NCI-H187 treated with DMSO at 0.1 percent for 48 hours (cell line): ENCODE measurements at places on chromosomes 13 and 19.

GRCh38 chr19:34484328-34484727 lies 2.8 kb downstream of the WTIP start:
- DNase-seq: no peak

DNA sequence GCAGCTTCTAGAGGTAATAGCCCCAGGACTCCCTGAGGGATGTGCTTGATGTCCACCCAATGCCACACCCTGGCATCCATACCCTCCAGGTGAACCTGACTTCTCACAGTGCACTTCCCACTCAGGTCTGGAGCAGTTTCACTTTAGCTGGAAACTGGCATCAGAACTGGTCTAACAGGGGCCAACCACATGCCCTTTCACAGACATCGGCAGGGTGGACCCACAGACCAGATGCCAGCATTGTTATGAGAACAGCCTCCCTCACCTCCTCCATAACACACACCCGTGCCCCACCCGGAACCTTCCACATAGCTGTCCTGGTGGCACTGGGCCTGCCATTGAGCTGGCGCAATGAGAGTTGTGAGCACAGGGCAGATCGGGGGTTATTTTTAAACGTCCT lies 77.4 kb upstream of the GPR12 start:
- DNase-seq: no peak

GRCh38 chr13:91126806-91127205 lies 220.7 kb upstream of the MIR17HG start:
- DNase-seq: no peak

DNA sequence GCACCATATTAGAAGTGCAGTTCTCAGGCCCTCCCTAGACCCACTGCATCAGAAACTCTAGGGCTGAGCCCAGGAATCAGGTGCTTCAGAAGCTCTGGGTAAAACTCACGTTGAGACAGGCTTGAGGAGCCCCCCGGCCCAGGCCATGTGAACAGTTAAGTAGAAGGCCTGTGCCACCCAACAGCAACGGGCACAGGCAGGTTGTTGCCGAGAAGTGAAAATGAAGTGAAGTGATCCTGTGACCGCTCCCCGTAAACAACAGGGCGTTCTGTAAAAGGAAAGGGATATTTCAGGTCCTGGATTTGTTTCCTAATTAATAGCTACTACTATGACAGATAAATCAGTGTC lies 128.8 kb downstream of the ATP11A start:
- DNase-seq: no peak

GRCh38 chr19:2333807-2334211 lies 5.3 kb downstream of the SPPL2B start:
- DNase-seq: no peak

- no peak for DNase-seq
Observed at GRCh38 chr13:23754506-23754905, 134.7 kb downstream of the MIPEP start.

GRCh38 chr13:46665633-46666482 lies 112.9 kb downstream of the LRCH1 start:
- no peak for DNase-seq

- DNase-seq: no peak
Observed at GRCh38 chr19:2989236-2989946, 12.0 kb downstream of the TLE6 start.

GRCh38 chr13:93900731-93901130 lies 578.8 kb downstream of the DCT start:
- no peak for DNase-seq

DNA sequence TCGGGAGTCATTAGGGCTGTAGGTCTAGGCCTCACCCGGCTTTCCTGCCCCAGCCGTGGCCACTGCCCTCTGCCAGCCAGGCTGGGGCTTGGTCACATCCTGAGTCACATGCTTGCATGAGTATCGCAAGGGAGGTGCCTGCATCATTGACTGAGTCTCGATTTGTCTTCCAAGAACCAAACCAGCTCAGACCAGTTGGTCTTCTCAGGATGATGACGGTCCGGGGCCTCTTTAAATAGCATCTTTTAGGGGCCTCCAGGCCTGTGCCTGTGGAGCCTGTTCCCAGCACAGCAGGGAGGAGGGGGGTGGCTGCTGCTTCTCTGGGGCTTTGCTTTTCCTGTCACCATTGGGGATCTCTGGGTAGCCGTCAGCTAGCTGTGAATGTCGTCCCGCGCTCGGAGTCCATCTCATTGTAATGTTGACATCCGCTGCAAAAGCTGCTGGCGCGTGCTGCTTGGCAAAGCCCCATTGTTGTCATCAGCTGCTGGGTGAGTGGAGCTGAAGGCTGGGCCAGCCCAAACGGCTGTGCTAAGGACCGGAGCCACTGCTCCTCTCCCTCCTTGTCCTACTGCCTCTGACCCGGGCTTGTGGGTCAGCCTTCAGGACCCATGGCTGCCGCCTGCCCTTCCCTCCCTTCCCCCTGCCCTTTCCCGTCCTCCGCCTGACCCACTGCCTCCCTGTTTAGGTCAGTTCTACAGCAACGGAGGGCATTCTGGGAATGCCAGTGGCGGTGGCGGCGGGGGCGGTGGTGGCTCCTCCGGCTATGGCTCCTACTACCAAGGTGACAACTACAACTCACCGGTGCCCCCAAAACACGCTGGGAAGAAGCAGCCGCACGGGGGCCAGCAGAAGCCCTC lies 14.3 kb upstream of the QTRT1 start:
- DNase-seq: no peak

GRCh38 chr13:25806264-25806974 lies 245.4 kb downstream of the SHISA2 start:
- no peak for DNase-seq

DNA sequence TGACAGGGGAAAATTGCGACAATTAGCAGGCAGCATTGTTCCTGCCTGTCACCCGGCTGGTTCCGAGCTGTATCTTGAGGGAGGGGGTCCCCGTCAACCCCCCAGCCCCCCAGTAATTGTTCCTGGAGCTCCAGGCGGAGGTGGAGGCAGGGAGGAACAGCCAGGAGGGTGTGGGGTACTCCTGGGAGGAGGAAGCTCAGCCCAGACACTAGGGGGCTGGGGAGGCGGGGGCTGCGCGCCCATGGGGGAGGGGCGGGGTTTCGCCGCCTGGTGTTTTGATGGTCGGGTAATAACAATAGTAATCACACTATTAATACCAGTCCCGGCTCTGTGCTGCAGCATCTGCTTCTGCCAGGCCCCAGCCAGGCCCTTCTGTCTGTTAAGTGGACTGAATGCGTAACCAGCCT lies 8.6 kb downstream of the NPAS1 start:
- no peak for DNase-seq

GRCh38 chr19:53015730-53016129 lies 2.0 kb downstream of the ERVV-1 start:
- DNase-seq: no peak

GRCh38 chr13:40992678-40993518 lies 26.2 kb downstream of the ELF1 start:
- no peak for DNase-seq

DNA sequence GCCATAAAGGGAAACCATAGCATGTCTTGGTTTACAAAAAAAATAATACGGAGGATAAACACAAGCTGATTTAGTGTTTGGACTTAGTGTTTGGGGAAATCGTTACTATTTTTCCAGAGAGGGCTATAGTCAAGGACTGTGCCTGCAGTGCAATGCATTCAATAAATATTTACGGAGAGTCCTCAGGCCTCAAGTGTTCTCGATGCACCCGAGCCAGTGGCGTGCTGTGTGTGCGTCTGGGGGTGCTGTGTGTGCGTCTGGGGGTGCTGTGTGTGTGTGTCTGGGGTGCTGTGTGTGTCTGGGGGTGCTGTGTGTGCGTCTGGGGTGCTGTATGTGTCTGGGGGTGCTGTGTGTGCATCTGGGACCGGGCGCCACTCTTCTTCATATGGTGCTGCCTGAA lies 71.7 kb upstream of the GTF3A start:
- DNase-seq: no peak

DNA sequence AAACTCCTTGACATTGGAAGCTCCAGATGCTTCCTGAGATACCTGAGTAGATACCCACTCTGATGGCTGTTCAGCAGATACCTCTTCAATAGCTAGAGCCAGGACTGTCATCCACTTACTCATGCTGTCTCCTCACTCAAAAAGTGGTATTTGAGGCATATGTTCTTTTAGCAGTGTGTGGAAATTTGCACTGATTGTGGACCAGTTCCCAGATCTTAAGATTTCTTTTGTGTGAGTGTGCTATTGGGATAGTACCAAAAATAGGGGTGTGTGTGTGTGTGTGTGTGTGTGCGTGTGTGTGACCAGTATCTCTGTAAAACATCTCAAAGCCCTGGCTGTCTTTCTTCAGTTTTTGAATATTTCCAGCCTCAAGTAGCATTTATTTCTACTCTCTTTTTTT lies 108.3 kb downstream of the SLITRK5 start:
- DNase-seq: no peak

DNA sequence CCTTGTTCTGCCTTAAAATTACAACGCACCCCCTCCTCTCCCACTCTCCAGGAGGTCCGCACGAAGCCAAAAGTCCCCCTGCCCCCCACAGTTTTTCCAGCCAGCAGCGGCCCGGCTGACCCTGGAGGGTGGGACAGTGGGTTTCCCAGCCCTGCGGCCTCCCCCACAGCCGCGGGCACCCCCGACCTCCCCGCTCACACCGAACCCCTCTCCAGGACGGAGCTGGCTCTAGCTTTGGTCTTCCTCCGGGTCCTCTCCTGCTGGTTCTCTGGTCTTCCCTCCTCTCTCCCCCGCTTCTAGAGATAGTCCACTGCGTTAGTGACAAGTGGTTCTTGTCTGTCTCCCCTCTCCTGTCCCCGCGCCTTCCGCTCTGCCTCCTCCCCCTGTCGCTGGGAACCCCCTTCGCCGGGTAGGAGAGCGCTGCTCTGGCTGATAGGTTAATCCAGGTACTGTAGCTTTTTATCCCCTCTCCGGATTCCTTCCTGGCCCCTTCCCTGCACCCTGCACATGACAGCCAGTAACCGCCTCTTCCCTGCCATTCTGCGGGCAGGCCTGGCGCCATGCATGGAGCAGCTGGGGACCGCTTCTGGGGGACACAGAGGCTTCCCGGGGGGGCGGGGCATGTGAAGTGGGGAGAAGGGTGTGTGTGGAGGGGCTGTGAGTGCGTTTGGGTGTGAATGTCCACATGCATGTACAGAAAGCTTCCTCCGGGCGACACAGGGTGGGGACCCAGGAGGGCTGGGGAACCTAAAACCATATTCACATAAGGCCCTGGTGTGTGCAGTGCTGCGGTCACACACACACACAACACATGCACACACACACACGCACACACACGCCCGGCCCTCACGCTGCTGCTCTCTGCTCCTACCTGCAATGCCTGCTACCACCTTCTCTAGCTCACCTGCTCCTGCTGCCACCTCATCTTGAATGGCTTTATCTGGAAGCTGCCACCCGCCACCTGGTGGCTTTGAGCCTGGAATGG lies 17.2 kb downstream of the PRR36 start:
- DNase-seq: no peak

GRCh38 chr19:5138606-5139582 lies 170.0 kb downstream of the KDM4B start:
- no peak for DNase-seq

- no peak for DNase-seq
Observed at GRCh38 chr13:114128624-114129522, 3.5 kb downstream of the RASA3 start.

- DNase-seq: no peak
Observed at GRCh38 chr13:111659219-111659775, 338.9 kb downstream of the TEX29 start.

- DNase-seq: no peak
Observed at GRCh38 chr13:98918771-98919170, 59.1 kb downstream of the DOCK9 start.

- no peak for DNase-seq
Observed at GRCh38 chr13:97477844-97478243, 43.9 kb downstream of the RAP2A start.

DNA sequence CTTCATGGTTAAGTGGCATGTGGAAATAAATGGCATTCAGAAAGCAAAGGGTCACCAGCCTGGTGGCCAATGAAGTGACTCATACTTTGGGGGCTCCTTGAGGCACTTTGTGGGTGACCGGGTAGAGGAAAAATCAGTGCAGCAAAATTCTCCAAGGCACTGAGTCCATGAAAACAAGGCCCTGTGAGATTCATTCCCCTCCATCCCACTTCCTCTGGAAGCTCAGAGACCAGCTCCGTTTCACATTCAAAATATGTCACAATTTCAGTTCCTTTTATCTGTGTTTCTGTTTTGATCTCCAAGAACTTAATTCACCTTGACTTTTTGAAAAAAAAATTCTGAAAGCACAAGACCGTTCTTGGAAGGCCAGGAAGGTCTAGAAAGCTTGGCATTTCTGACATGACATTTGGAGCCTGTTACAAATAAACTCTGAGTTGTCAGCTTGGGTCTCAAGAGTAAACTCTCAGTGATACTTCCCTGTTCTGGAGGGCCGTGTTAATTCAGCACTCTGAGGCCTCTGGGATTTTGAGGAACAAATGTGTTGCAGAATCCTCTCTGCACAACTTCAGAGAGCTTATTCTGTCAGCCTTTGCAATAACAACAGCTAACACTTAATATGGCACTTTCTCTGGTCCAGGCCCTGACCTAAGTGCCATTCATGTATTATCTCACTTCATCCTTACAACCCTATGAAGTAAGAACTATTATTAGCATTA lies 6.8 kb downstream of the CYSLTR2 start:
- no peak for DNase-seq

DNA sequence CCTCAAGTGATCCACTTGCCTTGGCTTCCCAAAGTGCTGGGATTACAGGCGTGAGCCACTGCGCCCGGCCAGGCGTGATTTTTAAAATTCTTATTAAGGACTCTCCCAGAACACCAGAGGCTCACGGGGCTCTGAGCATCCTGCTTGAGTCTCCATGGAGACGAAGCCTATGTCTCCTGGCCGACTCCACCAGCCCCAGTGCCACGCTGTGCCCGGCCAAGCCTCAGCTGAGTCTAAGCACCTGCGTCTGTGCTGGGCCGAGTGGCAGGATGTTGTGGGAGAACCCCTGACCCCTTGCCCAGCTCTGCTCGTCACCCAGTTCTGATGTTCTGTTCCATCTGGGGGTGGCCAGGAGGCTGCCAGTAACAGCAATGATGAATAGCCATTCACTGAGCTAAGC lies 3.9 kb upstream of the CELF5 start:
- DNase-seq: no peak

- DNase-seq: no peak
Observed at GRCh38 chr13:39405107-39405506, 197.9 kb downstream of the LHFPL6 start.

GRCh38 chr13:92602560-92602959 lies 624.0 kb upstream of the GPC6 start:
- no peak for DNase-seq

- DNase-seq: no peak
Observed at GRCh38 chr13:109381546-109382180, 404.7 kb downstream of the IRS2 start.

DNA sequence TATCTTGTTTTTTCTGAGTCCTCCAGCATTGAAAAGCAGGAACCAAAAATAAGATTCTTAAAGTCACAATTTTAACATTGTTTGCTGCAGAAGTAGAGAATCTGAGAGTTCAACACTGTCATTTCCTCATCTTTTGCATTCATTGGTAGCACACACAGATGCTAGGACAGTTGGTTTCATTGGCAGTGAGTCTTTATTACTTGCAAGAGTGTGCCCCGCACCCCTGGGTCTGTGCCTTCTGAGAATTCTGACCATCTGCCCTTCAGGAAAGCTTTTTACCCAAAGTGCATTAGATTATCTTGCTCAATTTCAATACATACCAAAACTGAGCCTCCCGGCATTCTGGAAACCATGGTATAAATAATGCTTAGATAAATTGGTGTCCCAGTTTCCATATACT lies 247.7 kb upstream of the SLITRK1 start:
- no peak for DNase-seq

GRCh38 chr19:55224038-55224665 lies 4.4 kb downstream of the TMEM86B start:
- DNase-seq: no peak

GRCh38 chr19:10293637-10294367 lies 4.0 kb downstream of the ICAM5 start:
- DNase-seq: no peak
